Ovary (tissue), 10 donors: ENCODE measurements at places on chromosomes 3 and 15. TPM values are rescaled to one million over a fixed set of nuclear protein-coding genes. Genes with fewer than 3 reads are reported as not detected.

Gene CADPS
- total RNA-seq = 2.8 TPM

DNA sequence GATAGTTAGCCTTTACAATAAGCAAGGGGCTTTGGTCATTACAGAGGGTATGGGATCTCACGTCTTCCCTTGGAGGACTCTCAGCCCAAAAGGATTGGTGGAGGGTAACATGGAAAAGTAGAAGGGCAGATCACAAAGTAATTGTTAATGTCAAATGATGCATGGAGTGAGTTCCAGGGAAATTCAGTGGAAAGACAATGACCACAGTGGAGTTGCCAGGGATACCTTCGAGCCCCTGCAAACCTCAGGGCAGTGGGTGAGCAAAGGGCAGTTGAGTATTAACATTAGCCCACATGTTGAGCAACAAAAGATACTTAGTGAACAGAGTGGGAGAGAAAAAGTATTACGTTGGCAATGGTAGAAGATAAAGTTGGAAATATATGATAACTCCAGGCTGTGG lies 593.4 kb upstream of the NR2F2 start:
- DNase-seq = no peak

Gene CSTA
- total RNA-seq = 9.0 TPM

Gene DYNLT2B
- total RNA-seq = 30.2 TPM

Gene ST8SIA2
- total RNA-seq = 0.18 TPM

- DNase-seq = no peak
Observed at GRCh38 chr15:40598126-40598525, 4.1 kb downstream of the KNL1 start.

- DNase-seq = no peak
Observed at GRCh38 chr15:59918994-59919951, 84.8 kb upstream of the FOXB1 start.

DNA sequence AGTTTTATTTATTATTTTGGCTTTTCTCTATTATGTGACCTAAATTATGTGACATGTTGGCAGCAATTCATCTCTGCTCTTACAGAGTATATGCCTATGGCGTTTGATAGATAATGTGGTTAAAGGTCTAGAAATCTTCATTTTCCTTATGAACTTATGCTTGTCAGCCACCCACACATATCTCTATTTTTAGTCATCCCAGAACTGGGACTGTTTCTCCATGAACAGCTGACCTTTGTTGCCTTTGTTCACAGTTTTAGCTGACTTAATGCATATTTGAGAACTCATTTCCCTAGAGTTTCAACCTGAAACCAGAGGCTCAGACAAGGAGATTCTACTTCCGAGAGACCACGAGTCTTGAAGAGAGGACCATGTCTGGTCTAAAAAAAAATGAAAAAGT lies 176.5 kb downstream of the RAP2B start:
- DNase-seq = no peak

Gene CLEC3B
- total RNA-seq = 7.0 TPM

GRCh38 chr3:64623125-64623524 lies 64.7 kb downstream of the ADAMTS9 start:
- no peak for DNase-seq

GRCh38 chr15:33027306-33028035 lies 167.0 kb downstream of the FMN1 start:
- DNase-seq = no peak

DNA sequence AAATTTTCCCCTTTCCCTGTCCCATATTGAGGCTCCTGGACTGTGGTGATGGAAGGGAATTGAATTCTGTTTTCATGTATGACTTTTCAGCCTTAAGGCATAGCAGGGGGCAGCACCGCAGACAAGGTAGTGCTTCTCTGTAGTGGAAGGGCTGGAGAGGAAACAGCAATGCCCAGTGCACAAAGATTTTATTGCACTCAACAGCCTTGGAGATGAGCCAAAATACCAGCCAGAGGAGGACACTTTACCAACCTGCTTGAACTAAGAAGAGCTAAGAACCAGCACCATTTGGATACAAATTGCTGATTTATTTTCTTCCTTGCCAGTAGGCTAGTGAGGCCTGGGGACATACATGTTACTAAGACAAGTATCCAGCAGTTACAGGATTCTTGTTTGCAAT lies 98.7 kb downstream of the KCNMB2 start:
- no peak for DNase-seq

GRCh38 chr3:116815831-116816588 lies 106.4 kb downstream of the TUSC7 start:
- DNase-seq = no peak

GRCh38 chr15:90419206-90419605 lies 31.2 kb downstream of the IQGAP1 start:
- DNase-seq = no peak

Gene NPAP1
- 0.69 TPM for total RNA-seq

DNA sequence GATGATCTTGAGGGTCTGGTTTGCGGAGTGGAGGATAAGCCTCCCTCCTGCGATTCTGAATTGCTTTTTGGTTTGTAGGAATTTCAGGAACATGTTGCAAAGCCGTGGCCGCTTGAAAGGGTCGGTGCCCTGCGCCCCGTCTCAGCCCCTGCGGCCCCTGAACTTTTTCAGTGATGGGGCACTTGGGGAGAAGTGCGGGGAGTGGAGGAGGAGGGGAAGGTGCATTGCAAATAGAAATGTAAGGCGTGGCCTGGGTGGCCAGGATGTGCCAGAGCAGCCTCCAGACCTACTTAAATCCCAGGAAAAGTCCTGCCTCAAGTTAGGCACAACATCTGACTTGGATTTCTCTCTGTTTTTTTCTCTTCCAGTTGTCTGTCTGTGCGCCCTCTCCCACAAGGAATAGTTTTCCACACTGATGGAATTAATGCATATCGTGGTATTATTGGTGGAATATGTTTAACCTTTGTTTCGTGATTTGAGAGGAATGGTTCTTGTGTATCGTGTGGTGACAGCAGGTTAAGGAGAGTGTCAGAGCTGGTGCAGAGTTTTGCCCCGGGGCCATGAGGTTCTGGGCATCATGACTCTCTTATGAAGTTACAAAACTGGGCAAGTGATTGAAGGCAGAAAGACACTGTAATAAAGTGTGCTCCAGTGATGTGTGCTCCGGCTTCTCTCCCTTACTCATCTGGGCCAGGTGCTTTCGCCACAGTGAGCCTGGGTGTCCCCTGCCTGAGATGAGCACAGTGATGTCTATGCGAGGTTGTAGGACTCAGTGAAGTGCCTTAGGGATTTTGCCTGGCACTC lies 153.8 kb downstream of the PGPEP1L start:
- DNase-seq = peak; percentile 49

DNA sequence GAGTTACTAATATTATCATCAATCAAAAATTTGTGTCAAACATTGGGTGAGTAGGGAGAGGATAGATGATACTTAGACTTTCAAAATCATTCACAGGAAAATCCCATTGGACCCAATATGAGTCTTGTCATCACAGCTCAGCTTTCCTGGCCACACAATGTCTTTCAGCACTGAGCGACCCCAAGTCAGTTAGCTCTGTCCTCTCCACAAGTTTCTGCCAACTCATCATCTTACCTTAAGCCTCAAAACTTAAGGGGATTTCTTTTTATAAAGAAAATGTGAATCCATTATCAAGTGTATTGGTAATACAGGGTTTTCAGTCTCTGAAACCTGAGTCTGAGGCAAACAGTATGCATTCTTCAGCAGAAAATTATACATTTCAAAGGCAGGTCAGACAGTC lies 55.8 kb downstream of the SUMF1 start:
- DNase-seq = no peak

- no peak for DNase-seq
Observed at GRCh38 chr3:37826933-37827332, 34.7 kb upstream of the CTDSPL start.

- no peak for DNase-seq
Observed at GRCh38 chr3:115469649-115470048, 153.7 kb upstream of the GAP43 start.

Gene C15orf39
- total RNA-seq = 61.4 TPM

Gene CYP11A1
- 21.0 TPM for total RNA-seq

Gene MESP1
- 1.2 TPM for total RNA-seq

DNA sequence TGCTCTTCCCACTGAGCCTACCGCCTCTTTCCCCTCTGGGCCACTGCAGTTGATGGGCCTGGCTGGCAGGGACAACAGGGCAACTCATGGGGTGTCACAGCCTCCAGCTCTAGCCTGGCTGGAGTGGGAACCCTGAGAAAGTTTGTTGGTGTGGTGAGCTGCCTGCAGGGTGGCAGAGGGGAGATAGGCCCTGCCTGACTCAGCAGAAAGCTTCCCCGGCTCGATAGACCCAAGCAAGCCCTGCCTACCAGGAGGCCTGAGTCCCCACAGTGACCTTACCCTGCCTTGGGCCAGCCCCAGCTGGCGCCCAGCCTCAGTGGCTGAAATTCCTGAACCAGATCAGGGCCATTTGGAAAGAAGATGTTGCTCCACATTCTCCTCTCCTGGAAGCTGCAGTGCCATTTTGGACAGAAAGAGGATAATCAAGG lies 29.4 kb downstream of the ABTB1 start:
- no peak for DNase-seq

DNA sequence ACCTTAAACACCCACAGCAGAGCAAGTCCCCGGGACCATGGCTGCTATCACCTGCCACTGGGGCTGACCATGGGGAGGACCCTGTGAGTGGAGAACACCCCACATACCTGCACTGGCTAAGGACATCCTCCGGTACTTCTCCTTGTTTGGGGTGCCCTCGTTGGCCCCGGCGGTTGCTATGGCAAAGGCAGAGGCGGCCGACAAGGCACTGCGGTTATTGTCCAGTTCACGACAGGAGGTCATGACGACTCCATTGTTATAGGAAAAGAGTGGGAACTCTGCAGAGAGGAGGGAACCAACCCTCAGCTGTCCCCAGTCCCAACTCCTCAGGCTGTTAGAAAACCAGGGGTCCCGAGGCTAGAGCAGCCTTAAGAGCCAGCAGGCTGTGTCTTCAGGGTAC lies 54.8 kb upstream of the CTSH start:
- DNase-seq = no peak

DNA sequence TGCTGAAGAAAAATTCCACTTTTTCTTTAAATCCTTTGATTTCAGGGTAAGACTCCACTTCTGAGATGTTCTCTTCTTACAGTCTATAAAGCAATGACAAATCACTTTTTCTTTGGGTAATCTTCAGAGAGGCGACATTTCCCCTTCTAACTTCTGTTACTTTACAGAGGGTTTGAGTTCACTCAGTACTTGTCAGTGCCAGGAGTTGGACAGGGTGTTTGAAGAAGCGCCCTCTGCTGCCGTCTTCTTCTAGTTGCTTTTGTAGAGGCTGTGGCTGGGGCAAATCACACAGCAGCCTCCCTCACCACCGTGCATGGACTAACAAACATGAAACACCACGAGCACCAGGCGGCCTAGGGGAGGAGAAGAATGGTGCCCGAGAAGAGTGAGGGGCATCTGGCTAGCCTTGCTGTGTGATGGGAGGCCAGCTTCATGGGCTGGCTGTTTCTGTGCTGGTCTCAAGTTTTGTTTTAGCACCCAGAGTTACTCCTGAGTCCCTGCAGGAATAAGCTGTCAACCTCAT lies at the start of gene CD80:
CD80 (minus strand) TSS at position 174 of the 523 bp plus-strand sequence. CDS start 1,886 bp downstream, outside the sequence.
- DNase-seq = no peak

DNA sequence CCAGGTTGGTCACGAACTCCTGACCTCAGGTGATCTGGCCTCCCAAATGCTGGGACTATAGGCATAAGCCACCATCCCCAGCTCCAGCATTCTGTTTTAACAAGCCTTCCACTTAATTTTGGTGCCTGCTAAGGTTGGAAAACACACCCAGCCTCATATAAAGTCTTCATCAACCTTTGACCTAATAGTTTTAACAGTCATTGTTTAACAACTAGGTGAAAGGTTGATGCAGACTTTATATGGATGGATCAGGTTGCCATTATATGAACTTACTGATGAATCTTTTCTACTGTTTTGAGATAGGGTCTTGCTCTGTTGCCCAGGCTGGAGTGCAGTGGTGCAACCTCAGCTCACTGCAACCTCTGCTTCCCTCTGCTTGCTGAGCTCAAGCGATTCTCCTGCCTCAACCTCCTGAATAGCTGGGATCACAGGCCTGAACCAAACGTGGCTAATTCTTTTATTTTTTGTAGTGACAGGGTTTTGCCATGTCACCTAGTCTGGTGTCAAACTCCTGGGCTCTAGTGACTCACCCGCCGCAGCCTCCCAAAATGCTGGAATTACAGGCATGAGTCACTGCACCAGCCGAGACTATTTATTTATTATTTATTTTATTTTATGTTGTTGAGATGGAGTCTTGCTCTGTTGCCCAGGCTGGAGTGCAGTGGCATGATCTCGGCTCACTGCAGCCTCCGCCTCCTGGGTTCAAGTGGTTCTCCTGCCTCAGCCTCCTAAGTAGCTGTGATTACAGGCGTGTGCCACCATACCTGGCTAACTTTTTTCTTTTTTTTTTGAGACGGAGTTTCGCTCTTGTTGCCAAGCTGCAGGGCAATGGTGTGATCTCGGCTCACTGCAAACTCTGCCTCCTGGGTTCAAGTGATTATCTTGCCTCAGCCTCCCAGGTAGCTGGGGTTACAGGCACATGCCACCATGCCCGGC lies 3.1 kb upstream of the RPAP1 start:
- DNase-seq = no peak

GRCh38 chr15:51840692-51841091 lies 11.2 kb downstream of the TMOD3 start:
- no peak for DNase-seq

- DNase-seq = no peak
Observed at GRCh38 chr3:48280881-48281280, 40.0 kb downstream of the ZNF589 start.

GRCh38 chr3:44584646-44585501 lies at the start of gene ZNF660:
Gene ZNF660 (plus strand): TSS chr3:44584964. CDS start chr3:44594194, 9,230 bp downstream.
- DNase-seq = peak; percentile 79

Gene NOP10
- total RNA-seq = 67.1 TPM

- DNase-seq = no peak
Observed at GRCh38 chr3:27535809-27536392, 51.7 kb upstream of the SLC4A7 start.

Gene STRA6
- total RNA-seq = 0.69 TPM

DNA sequence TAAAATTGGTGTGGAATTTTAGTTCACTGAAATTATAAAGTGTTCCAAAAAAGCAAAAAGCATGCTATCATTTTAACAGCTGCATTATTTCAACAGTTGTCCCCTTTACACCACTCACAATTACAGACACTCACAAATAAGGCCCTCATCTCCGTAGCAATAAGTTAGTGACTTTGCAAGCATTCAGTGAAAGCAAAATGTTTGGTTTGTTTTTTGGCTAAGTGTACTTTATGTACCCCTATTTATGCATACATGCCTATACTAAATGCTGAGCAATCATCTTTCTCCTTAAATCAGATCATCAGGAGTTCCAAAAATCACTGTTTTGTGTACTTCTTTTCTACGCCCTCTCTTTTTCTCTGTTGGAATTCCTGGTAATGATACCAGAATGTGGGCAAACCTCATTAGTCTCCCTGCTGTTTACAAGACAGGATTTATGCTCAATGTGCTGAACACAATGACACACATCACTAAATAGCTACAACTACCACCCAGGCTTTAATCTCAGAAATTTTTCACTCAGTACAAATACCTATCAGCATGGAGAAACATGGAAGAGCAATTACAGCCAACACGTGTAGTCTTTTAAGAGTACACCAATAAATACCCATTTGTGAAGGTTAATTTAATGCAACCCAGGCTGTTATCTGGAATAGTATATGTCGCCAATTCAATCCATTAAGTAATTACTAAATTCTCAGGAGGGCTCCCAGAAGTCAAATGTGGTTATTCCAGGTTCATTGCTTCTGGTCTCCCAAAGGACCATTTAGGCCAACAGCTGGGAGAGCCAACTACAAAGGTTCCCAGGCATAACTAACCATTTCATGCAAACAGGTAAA lies 12.0 kb downstream of the ALDH1A2 start:
- no peak for DNase-seq

GRCh38 chr3:61177450-61177849 lies 73.8 kb downstream of the FHIT start:
- DNase-seq = no peak

- DNase-seq = no peak
Observed at GRCh38 chr15:98233873-98234272, 273.4 kb downstream of the ARRDC4 start.

GRCh38 chr3:49889296-49889695 lies 14.4 kb downstream of the MST1R start:
- no peak for DNase-seq
